ENCODE measurements at places on chromosomes 7 and 10.

- DNase-seq: no peak
Measured at GRCh38 chr10:118783776-118784545, 29.2 kb upstream of the CACUL1 start.

GRCh38 chr10:77293773-77294172, 343.8 kb downstream of the KCNMA1 start:
- no peak for DNase-seq

- DNase-seq: no peak
Measured at GRCh38 chr10:93039110-93039509, 21.5 kb upstream of the CYP26C1 start.

DNA sequence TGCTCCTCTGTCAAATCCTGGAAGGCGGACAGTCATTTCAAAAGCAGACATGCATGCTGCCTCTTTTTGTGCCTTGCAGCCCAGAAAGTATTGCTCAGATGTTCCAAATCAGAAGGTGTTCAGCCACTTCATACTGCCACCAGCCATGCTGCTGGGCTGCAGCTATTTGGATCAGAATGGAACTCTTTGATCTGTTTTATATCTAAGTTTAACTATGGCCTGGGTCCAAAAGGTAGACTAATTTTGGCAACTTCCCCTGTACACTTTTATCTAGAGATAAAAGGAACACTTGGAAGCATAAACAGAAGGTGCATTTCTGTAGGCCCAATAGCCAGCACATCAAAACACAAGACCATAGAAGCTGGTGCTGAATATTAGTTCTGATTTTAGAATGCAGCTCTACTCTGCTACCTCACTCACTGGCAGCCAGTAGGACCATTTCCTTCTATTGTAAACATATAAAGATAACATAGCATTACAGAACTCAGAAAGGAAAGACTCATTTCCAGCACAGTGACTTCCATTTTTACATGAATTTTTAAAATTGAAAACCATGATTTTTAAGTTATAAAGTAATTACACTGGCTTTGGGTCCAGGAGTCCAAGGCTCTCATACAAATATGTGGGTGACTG, 143.1 kb upstream of the CAV2 start:
- DNase-seq: no peak

- no peak for DNase-seq
Measured at GRCh38 chr10:21158301-21158700, 261.2 kb upstream of the NEBL start.

DNA sequence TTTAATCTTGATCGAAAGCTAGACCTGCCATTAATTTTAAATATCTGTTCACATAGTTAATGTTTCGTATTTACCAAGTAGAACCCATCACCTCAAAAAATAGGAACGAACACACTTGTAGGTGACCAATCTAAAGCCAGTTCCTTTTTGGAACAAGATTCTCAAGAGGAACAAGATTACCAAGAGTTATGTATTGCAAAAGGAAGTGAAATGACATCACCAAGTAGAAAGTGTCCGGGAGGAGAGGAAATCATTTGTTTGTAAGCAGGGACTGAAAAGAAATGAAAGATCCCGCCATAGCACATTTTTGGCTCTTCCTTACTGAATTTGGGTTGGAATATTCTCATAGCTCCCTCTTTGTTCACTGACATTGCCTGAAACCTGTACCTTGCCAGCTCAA, 1200.5 kb downstream of the SORCS1 start:
- no peak for DNase-seq

- DNase-seq: no peak
Measured at GRCh38 chr7:5622746-5623145, 158.7 kb downstream of the RNF216 start.

DNA sequence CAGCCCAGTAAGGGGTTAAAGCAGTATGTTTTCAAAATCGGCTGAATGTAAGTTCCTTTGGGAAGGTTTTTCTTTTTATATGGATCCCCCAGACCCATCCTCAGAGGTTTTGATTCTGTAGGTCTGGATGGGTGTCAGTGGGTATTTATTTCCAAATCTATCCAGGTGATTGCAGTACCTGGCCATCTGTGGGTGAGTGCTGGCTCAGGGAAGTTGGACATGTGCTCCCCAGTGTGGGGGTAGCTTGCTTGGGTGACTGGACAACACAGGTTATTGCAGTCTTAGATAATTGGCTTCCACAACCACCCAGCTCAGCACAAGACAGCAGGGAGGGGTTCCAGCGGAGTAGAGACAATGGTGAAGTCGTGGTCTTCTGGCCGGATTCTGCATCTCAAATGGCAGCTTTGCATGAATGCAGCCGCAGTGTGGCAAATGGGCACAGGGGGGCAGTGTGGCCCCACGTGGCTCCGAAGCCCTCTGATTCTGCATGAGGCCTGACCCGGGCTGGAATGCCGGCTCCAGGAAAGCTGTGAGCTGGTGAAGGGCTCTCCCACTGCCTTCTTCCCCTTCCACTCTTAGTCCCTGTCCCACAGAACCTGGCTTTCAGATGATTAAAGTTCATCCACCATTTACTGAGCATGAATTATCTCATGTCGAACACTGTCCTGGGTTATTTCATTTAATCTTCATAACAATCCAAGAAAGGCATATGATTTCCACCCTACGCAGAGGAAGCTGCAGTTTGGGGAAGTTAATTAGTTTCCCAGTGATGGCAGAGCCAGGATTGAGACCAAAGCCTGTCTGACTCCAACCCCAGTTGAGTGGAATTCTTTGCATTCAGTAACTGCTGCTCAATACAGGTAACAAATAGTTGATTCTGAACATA, 64.5 kb upstream of the SYPL1 start:
- DNase-seq: peak; percentile 75

GRCh38 chr10:33277135-33277536, 57.3 kb downstream of the NRP1 start:
- DNase-seq: peak; percentile 41

GRCh38 chr10:114653926-114654325, 4.1 kb downstream of the ABLIM1 start:
- DNase-seq: no peak

- DNase-seq: no peak
Measured at GRCh38 chr7:131691454-131692130, 135.2 kb upstream of the PODXL start.

DNA sequence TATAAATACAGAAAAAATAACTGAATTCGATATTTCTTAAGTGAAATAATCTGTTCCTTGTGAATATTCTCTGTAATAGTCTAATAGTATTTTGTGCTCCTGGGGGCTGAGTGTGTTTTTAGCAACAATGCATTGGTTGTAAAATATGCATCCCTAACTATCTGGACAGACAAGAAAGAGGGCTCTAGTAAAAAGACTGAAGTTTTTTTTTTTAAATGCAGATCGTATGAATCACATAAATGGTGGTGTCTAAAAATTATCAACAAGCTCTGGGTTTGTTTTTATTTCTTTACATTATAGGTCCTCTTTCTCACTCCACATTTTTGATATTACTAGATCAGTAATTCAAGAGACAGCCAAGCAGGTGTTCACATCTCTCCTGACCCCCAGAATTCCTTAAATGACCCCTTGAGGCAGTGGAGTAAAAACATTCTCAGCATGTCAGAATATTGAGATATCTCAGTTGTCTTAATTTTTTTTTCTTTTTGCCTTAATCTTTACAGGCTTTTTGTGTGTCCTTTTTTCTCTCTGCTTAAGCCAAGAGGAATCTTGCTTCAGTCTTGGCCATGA, 18.2 kb downstream of the ARID5B start:
- no peak for DNase-seq

DNA sequence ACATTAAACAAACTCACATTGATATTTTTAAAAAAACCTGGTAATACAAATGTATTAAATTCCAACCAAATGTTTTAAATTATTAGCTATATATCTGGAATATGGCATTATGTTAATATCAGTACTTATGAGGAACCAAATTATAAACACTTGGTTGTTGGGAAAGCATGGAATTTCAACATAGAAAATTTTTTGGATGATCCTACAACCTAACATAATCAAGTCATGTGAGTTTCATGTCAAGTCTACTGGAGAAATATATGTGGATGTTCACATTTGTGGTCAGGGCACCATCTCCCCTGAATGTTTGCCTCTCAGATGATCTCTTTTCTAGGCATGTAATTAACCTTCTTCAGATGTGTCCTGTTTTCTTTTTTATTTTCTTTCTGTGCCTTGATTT, 5.2 kb upstream of the POT1 start:
- DNase-seq: no peak

- no peak for DNase-seq
Measured at GRCh38 chr7:19369182-19369581, 224.0 kb upstream of the FERD3L start.

DNA sequence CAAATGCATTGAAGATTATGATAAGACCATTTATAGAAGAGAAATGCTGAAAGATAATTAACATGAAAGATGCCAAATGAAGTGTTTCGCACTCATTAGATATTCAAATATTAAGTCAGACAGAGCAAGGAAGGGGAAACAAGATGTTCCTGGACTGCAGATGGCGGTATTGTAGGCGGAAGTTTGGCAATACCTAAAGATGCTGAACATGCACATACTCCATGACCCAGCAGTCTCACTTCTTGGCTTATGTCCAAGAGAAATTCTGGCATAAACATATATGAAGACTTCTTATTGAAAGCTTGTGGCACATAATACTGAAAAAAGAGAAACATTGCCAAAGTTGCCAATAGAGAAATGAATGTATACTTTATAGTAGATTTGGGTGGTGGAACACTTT, 325.4 kb upstream of the SEMA3C start:
- no peak for DNase-seq

GRCh38 chr10:123886292-123886691, 5.3 kb downstream of the CPXM2 start:
- no peak for DNase-seq

DNA sequence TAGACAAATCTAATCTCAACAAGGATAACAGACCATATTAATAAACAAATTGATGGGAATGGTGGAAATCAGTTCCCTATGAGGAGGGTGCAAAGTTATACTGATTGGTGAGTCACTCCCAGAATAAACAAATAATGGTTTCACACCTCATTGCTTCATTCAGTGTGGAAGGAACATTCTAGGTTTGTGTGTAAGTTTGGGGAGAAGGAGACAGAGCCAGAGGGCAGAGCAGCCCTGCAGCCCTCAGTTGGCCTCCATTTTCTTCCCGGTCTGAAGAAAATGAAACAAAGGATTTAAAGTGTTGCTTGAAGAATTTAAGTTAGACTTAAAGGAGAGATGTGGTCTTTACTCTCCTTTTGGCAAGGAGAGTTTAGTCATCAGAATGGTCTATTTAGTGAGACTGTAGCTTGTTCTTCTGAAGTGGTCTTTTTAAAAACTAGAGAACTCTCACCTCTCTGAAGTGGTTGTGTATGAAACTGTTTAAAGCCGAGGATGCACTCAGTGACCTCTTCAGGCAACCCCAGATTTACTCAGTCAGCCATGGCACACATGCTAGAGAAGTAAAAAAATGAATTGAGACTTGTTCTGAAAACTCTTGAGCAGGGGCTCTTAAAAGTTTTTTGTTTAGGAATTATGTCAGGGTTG, 27.2 kb downstream of the IKZF1 start:
- no peak for DNase-seq

Data from HTR-8/SVneo (cell line).